Ecto neural progenitor cell (in vitro differentiated cells): ENCODE measurements at places on chromosomes 4 and X.

GRCh38 chr4:123892368-123892976 is 495.9 kb downstream of the SPRY1 start:
- no peak for DNase-seq

GRCh38 chrX:71543316-71543715 is 10.4 kb downstream of the OGT start:
- DNase-seq: no peak

GRCh38 chrX:154797006-154797405 is 8.3 kb downstream of the MPP1 start:
- no peak for DNase-seq

- no peak for DNase-seq
Measured at GRCh38 chr4:699816-700580, 5.6 kb upstream of the PCGF3 start.

GRCh38 chr4:43567644-43568043 is 675.1 kb downstream of the GRXCR1 start:
- no peak for DNase-seq
